ENCODE measurements at places on chromosomes 1 and 21.

DNA sequence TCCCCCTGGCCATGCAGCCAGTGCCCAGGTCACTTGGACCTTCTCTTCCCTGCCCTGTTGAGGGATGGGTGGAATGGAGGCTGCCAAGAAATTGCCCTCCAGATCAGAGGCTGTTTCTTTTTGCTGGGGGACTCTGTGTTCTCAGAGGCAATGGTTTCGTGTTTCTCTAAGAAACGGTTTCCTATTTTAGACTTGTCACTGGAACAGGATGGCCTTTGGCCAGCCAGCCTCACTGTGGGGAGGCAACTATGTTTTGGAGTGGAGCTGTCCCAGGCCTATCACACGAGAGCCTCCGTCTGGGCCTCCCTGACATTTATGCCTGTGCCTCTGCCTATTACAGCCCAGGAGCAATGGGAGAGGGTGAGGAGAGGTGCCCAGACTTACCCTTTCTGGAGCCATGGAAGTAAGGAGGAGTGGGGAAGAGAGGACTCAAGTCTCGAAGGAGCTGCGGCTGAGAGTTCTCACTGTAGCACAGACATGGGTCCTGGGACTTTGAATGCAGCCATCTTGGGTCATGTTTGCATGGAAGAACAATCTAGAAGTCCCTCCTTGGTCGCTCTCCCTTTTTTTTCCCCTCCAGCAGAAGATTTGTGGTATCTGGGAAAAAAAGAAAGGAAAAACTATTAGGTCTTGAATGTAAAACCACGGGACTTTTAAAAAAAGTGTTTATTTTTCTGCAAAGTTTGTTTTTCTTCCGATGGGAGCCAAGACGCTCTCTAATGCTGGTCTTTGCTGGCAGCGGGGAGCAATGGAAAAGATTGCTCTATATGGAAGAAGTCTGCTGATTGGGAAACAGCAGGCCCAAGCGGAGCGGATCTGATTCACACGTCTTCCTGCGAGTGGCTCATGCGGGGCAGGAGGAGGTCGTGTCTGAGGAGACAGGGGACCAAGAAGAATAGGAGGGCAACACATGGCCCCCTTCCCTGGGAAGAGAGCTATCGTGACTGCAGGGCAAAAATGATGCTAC, 219.2 kb downstream of the FOXD2 start:
- no peak for DNase-seq

GRCh38 chr1:230517786-230518185, 91.7 kb upstream of the PGBD5 start:
- no peak for DNase-seq

- DNase-seq = no peak
Measured at GRCh38 chr21:42291003-42291750, 24.0 kb downstream of the TFF3 start.

GRCh38 chr1:100642826-100643225, 76.7 kb upstream of the VCAM1 start:
- DNase-seq = no peak

- no peak for DNase-seq
Measured at GRCh38 chr1:15963363-15963967, 12.4 kb downstream of the ZBTB17 start.

- DNase-seq = no peak
Measured at GRCh38 chr1:245168086-245168485, 13.3 kb downstream of the KIF26B start.

- no peak for DNase-seq
Measured at GRCh38 chr21:43654806-43655489, 4.3 kb downstream of the HSF2BP start.

DNA sequence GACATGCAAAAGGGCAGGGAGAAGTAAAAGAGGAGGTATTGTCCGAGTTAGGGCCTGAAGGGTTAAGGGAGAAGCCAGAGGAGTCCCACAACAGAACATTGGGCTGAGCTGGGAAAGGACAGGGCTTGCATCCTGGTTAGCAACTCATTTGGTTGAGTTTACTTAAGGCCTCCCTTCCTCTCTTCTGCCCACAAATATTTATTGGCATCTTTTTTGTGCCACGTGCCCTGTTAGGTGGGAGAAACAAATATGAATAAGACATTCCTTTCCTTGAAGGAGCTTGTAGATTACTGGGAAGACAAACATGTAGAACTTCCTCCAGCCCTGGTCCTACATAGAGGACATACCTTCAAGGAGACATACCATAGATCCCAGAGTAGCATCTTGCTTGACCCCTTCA, 53.0 kb upstream of the PRELP start:
- DNase-seq = no peak

GRCh38 chr1:3735688-3736087, 16.6 kb upstream of the CCDC27 start:
- DNase-seq = no peak

GRCh38 chr1:169426174-169426705, 1.0 kb downstream of the CCDC181 start:
- no peak for DNase-seq

GRCh38 chr1:185973645-185974044, 239.5 kb downstream of the HMCN1 start:
- no peak for DNase-seq

- peak; percentile 64 for DNase-seq
Measured at GRCh38 chr1:211037095-211037494, 96.9 kb downstream of the KCNH1 start.

DNA sequence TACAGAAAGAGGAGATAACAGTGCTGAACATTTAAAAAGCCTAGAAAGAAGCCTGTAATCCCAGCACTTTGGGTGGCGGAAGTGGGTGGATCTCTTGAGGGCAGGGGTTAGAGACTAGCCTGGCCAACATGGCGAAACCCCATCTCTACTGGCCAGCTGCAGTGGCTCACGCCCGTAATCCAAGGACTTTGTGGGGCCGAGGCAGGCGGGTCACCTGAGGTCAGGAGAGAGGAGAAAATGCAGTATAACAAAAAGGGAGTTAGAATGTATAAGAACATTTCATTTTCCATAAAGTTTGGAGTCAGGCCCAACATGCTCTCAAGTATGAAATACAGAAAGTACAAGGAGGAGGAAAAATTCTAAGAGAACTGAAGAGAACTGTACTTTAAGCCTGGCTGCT, 134.5 kb downstream of the SMYD3 start:
- no peak for DNase-seq

GRCh38 chr1:42179275-42179674, 14.7 kb upstream of the GUCA2A start:
- no peak for DNase-seq

DNA sequence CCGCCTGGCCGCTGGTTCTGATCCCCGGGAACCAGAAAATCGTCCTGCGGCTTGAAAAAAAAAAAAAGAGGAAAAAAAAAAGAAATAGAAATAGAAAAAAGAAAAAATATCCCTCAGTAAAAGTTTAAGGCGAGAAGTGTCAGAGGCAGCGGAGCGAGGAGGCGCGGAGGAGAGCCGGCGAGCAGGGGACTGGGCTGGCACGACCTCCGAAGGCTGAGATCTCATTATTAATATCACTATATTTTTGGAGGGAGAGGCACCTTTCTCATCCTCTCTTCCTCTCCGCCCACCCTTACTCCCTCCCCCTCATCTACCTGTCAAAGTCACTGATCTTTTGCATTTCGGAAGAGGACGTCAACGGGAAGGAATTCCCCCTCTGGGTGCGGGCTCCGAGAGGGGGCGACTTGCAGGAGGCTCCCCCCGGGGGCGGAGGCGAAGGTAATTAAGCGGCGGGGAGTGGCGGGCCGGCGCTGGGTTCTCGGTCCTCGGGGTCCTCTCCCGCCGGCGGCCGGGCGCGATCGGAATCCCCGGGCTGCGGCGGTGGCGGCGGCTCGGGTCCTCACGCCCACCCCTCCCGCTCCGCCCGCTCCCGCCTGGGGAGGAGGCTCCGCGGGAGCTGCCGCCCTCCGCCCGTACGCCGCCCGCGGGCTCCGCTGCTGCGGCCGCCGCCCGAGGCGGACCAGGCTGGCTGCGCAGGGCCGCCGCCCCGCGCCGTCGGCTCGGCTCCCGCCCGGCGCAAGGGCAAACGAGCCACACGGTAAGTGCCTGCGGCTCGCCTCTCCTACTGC, at the start of gene NTNG1:
TSS of gene NTNG1 (plus strand) at position 337 of the 788 bp plus-strand sequence.
- no peak for DNase-seq

GRCh38 chr1:233340031-233340555, 12.6 kb downstream of the MAP3K21 start:
- DNase-seq = no peak

DNA sequence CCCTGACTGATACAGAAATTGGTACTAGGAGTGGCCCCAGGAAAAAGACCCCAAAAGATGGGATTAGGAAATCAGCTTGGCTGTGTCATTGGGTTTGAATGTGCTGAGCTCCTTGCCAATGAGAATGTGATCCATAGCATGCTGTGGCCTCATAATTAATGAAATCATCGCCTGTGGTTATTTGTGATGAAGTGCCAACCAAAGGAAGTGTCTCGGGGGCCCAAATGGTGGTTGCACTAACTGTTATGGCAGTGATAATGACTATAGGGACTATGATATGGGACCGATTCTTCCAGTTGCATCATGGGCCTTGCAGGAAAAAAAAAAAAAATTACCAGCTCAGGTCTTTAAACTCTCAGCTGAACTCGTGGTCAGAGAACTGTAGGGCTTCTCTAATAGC, 15.4 kb upstream of the ZDHHC18 start:
- DNase-seq = no peak

- no peak for DNase-seq
Measured at GRCh38 chr1:27374362-27375086, at the start of gene FCN3. FCN3 (minus strand) TSS chr1:27374824; CDS start chr1:27374818, 6 bp downstream.
